Upper lobe of right lung (tissue), 1 donor: ENCODE measurements at places on chromosomes 4 and X. TPM values are rescaled to one million over a fixed set of nuclear protein-coding genes. Genes with fewer than 3 reads are reported as not detected.

The EGF gene
- 2.4 TPM for total RNA-seq

The OTC gene
- total RNA-seq: 1.7 TPM

The EMCN gene
- total RNA-seq: 35.9 TPM

- no peak overlapping the region for H3K27ac ChIP-seq
- H3K27me3 ChIP-seq: no peaks in the 10 kb centered on the region
- no peaks in the 10 kb centered on the region for H3K4me1 ChIP-seq
- H3K36me3 ChIP-seq: no peaks in the 10 kb centered on the region
- no peak for DNase-seq
- no peak overlapping the region for H3K4me3 ChIP-seq
These were observed 112.5 kb downstream of the LDB2 start for GRCh38 chr4:16785793-16786527.

- no peak overlapping the region for H3K4me3 ChIP-seq
- DNase-seq: no peak
- peak overlapping the region; percentile 73 for H3K27ac ChIP-seq
- H3K36me3 ChIP-seq: no peaks in the 10 kb centered on the region
- H3K4me1 ChIP-seq: peaks cover 17% of the 10 kb centered on the region
These were observed 67.0 kb downstream of the TRMT44 start for GRCh38 chr4:8507624-8508023.

DNA sequence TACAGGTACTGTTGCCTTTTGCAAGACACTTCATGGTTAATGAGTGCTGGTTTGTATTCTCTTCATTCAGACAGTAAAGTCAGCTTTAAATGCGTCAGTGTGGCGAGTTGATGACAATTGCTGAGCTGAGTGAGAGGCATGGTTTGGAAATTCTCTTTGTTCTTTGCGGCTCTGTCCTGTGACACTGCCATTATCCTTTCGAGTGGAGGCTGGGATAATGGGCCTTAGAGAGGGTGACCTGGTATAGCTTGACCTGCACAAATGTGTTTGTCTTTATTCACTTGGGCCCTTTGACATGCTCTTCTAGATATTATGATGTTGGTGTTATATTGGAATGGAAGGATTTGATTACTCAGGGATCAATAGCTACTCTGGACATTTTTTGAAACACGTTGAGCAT lies 208.5 kb upstream of the FAT1 start:
- no peaks in the 10 kb centered on the region for H3K27me3 ChIP-seq
- H3K4me3 ChIP-seq: no peak overlapping the region
- H3K27ac ChIP-seq: no peak overlapping the region
- H3K36me3 ChIP-seq: no peaks in the 10 kb centered on the region

- no peak overlapping the region for H3K27ac ChIP-seq
- no peak overlapping the region for H3K4me3 ChIP-seq
- H3K27me3 ChIP-seq: no peaks in the 10 kb centered on the region
- no peak for DNase-seq
These were observed 46.9 kb upstream of the SMARCAD1 start for GRCh38 chr4:94160774-94161173.

GRCh38 chrX:29834764-29835163 lies 380.6 kb upstream of the MAGEB2 start:
- H3K4me1 ChIP-seq: no peaks in the 10 kb centered on the region
- no peak overlapping the region for H3K4me3 ChIP-seq
- no peak overlapping the region for H3K27ac ChIP-seq
- no peaks in the 10 kb centered on the region for H3K36me3 ChIP-seq
- DNase-seq: no peak
